Mucosa of descending colon (tissue), 3 donors: ENCODE measurements at places on chromosomes 4 and X. TPM values are rescaled to one million over a fixed set of nuclear protein-coding genes. Genes with fewer than 3 reads are reported as not detected.

HDAC6 gene
- total RNA-seq = 99.6 TPM

GAGE2A gene
- not detected for total RNA-seq

RTL9 gene
- 0.06 TPM for total RNA-seq

CTPS2 gene
- 15.0 TPM for total RNA-seq

MGAT4D gene
- not detected for total RNA-seq

CD38 gene
- 6.2 TPM for total RNA-seq

LONRF3 gene
- total RNA-seq = 16.2 TPM

HNRNPH2 gene
- 43.6 TPM for total RNA-seq

FTSJ1 gene
- total RNA-seq = 22.1 TPM

KLF8 gene
- total RNA-seq = 9.2 TPM

SH3TC1 gene
- total RNA-seq = 10.3 TPM

FDCSP gene
- not detected for total RNA-seq

MID1 gene
- total RNA-seq = 48.4 TPM

SPATA18 gene
- 8.7 TPM for total RNA-seq

CCDC110 gene
- 1.8 TPM for total RNA-seq

AFF2 gene
- total RNA-seq = 0.63 TPM
